SW480 (cell line): ENCODE measurements at places on chromosomes 7 and 10.
A peak's percentile ranks its signal among the peaks of the same experiment; 100 is the strongest.

GRCh38 chr7:51229620-51230323 lies 86.8 kb downstream of the COBL start:
- DNase-seq = no peak

- DNase-seq = peak; percentile 8
Measured at GRCh38 chr7:22210355-22210754, 146.6 kb downstream of the RAPGEF5 start.

DNA sequence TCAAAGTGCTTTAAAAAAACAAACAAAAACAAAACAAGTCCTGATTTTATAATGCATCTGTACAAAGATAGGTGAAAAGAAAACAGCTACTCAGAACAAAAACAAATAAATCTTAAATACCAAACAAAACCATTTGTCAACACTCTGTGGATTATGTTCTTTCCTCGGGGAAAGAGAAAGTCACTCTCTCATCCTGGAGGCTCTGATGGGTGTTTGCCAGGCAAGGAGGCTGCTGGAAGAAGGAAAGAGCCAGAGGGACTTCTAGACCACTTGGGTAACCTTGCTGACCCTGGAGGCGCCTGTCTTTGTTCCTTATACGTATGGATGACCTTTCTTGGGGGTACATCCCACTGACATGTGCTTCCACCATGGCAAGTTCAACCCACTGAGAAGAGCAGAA lies 92.8 kb downstream of the ZRANB1 start:
- DNase-seq = no peak

- DNase-seq = no peak
Measured at GRCh38 chr7:11450281-11450680, 381.7 kb downstream of the THSD7A start.

DNA sequence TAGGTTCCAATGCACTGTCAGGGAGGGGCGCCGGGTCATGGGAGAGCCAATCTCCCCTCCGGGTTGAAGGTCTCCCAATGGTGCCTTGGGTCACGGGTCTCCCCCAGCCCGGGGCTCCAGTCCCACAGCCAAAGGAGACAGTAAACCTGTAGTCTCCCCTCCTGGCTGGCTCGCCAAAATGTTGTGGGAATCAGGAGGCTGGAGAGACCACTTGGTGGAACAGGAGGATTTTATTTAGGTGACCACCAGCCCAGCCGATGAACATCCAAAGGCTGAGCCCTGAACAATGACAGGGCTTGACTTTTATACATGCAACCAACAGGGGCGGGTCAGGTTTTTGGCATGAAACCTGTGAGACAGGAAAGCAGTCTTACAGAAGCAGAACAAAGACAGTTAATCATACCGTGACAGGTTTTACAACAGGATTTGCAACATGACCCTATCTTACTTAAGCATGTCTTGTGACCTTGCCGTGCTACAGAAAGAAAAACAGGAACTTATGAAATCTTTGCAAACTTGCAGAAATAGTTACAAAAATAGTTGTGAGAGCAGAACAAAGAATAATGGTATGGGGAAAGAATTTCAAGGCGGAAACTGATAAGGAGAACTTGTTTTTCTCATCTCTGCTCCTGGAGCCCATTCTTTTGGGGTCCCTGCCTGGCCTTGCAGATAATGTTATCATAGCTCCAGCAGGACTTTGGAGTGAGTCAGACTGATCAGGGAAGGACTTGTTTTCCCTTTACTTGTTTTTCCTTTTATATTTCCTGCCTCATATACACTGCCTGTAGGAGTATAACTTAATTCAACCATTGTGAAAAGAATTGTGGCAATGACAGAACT lies 7.1 kb downstream of the ERV3-1 start:
- DNase-seq = no peak

- no peak for DNase-seq
Measured at GRCh38 chr7:33928986-33929385, 23.6 kb downstream of the BMPER start.

DNA sequence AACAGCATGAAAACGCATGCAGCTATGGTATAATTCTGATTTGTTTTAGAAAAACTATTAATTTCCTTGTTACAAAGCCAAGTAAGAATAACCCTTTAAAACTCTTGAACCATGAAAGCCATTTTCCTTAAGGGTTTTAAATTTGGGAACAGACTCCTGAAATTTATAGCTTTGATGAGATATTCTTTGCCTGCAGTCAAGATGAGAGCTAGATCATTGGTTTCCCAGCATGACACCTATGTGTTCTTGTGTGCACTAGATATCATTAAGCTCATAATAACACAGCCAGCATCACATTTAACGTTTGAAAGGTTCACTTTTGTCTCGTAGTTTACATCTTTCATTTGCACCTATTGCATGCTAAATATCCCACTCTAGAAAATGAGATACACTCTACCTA lies 202.2 kb downstream of the PHF14 start:
- no peak for DNase-seq

DNA sequence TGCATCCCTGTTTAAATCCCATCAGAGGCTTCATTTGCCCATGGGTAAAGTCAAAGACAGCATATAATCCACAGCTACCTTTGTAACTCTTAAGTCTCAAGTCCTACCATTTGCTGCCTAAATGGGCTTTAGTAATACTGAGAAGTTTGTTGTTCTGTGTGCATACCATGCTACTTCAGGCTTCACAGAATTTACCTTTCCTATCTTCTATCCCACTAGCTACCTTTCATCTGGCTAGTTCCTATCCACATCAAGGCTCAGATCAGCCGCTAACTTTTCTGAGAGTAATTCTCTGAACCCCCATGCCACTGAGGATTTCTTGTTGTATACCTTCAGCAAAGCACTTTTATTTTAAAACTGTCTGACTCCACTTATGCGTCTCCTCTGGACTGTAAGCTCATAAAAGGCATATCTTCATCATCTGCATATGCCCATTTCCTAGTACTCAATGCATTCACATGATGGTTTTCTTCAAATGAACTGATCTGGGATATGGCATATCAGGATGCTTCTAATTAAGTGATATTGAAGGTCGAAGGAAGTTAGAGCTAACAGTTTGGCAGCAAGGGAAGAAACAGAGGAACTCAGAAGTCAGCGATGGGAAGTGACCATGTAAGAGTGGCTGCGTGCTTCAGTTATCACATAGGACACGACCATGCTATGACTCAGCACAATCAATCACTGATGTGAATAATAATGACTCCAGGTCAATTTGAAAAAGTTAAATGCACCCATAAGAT lies 283.9 kb upstream of the DKK1 start:
- no peak for DNase-seq

- DNase-seq = no peak
Measured at GRCh38 chr10:15122477-15123030, 25.4 kb downstream of the RPP38 start.

DNA sequence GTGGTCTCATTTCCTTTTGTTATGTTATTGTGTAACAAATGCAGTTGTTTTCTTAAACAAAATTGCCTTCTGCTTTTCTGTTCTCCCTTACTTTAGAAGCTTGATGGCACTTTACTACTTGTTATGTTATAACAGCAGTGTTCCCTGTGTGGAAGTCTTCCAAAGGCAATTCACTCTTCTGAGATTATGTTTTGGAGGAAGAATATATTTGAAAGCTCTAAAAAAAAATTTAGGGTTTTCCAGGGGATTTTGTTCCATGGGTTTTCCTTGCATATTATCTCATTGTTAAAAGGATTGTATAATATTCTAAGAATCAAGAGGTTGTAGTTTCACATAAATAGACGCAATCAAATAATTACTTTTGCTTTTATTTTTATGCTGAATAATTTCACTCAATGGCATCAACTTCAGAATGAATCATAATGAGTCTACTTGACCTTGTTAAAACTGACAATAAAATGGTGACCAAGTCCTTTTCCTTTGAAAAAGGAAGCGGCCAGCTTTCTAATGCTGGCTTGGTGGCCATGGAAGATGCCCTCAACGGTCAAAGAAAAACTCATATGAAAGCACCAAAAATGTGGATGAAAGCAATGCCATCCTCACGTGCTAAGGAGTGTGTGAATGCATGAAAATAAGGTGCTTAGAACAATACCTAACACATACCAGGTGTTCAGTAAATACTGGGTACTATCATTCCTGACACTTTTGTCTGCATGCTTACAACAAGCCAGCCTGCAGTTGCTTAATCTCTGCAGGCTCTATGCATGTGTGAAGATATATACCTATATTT lies 92.4 kb upstream of the KLF6 start:
- DNase-seq = no peak

DNA sequence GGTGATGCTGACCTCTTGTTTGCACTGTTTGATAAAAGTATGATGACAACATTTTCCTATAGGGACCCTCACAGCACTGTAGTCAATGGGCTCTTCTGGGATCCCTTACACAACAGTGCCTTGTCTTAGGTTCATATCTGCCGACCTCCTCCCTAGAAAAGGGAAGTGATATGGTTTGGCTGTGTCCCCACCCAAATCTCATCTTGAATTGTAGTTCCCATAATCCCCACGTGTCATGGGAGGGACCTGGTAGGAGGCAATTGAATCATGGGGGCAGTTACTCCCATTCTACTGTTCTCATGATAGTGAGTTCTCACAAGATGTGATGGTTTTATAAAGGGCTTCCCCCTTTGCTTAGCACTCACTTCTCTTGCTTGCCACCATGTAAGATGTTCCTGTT lies 23.1 kb downstream of the ZC3HAV1 start:
- DNase-seq = no peak

DNA sequence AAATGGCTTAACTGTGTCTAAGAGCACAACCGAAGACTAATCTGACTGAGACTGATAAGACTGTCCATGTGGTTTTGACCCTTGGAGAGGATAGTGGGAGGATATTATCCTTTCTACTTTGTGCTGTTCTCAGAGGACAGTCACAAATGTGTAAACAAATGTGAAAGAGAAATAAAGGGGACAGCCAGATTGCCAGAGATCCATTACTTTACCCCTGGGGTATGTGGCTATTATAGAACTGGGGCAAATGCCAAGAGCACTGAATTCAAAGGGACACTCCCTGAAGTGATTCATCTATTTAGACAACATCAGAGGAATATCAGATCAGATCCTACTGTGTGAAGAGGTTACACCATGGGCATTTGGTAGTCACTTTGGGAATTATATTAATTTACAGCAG lies 154.7 kb downstream of the RNLS start:
- DNase-seq = peak; percentile 89

DNA sequence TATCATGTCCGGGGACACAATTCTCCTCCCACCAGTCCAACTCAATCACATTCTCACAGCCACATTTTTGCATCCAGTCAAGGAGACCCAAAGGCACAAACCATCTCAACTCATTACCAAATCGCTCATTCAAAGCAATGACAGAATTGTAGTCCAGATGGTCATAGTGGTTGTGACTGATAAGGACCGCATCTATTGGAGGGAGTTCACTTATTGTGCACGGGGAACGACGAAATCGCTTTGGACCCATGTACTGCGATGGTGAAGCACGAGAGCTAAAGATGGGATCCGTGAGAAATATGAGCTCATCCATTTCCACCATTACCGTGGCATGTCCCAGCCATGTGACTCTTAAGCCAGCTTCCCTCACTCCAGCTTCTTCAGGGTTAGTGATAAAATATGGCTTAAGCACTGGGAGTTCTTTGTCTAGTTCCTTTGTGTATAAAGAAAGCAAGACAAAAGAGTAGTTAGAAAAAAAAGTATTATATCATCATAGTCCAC lies 29.1 kb downstream of the NAPEPLD start:
- no peak for DNase-seq

- no peak for DNase-seq
Measured at GRCh38 chr7:41156268-41156667, 546.6 kb downstream of the INHBA start.

- DNase-seq = no peak
Measured at GRCh38 chr7:99639267-99639666, 22.5 kb downstream of the ZSCAN25 start.

GRCh38 chr7:90654718-90655427 lies 58.8 kb downstream of the CDK14 start:
- no peak for DNase-seq

- no peak for DNase-seq
Measured at GRCh38 chr10:78550090-78550489, 516.4 kb downstream of the RPS24 start.

DNA sequence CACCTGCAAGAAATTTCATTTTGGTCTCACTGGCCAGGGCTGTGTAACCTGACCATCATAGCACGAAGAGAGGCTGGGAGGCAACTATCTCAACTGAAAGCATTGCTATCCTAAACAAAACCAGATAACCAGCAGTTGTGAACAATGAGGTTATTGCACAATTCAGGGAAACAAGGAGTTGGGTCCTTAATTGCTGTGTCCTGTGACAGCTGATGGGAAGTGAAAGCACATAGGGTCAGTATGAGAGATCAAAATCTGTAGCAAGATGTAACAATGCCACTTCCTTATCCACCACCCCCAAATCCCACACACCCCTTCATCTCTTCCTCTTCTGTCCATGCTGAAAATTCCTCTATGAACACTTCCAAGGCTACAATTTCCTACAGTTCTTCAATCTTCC lies 80.2 kb downstream of the HTR7 start:
- DNase-seq = no peak

DNA sequence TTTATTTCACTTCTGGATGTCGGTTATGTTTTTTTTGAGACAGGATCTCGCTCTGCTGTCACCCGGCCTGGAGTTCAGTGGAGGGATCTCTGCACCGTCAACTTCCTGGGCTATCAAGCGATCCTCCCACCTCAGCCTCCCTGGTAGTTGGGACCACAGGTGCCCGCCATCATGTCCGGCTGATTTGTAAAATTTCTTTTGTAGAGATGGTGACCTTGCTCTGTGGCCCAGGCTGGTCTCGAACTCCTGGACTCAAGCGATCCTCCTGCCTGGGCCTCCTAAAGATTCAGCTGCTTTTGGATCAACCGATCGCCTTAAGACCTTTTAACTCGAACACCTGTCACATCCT lies 606 bp upstream of the RABGEF1 start:
- DNase-seq = no peak

GRCh38 chr10:59736749-59737148 lies 16.5 kb downstream of the MRLN start:
- DNase-seq = no peak

DNA sequence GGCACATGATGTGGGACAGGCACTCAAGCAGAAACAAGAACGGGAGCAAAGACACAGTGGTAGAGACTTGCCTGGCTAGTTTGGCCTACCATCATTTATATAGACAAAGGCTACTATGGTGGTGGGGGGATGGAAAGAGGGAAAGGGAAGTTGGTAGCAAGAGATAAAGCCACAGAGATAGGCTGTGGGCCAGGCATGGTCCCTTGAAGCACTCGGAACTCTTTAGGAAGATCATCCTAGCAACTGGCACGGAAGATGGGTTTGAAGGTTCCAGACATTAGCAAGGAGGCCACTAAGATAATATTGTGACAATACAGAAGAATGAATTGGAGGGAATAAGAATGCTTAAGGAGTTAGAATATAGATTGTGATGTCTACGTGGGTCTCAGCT lies 319.6 kb downstream of the ELMO1 start:
- DNase-seq = no peak
